ENCODE measurements at places on chromosomes 7 and 10. TPM values are rescaled to one million over a fixed set of nuclear protein-coding genes. Genes with fewer than 3 reads are reported as not detected.
A peak's percentile ranks its signal among the peaks of the same experiment; 100 is the strongest.

CHCHD3 gene
- 20.5 TPM for total RNA-seq

LRRC4 gene
- 2.8 TPM for total RNA-seq

RET gene
- total RNA-seq, result 1.1 TPM

COBL gene
- 38.3 TPM for total RNA-seq

ERV3-1 gene
- total RNA-seq, result 8.0 TPM

BZW2 gene
- 8.4 TPM for total RNA-seq

NACAD gene
- 0.05 TPM for total RNA-seq

EPC1 gene
- 9.6 TPM for total RNA-seq

PKD2L1 gene
- total RNA-seq, result 0.20 TPM

SMO gene
- total RNA-seq, result 22.1 TPM

FGL2 gene
- total RNA-seq, result 6.1 TPM

RARRES2 gene
- total RNA-seq, result 852 TPM

DNA sequence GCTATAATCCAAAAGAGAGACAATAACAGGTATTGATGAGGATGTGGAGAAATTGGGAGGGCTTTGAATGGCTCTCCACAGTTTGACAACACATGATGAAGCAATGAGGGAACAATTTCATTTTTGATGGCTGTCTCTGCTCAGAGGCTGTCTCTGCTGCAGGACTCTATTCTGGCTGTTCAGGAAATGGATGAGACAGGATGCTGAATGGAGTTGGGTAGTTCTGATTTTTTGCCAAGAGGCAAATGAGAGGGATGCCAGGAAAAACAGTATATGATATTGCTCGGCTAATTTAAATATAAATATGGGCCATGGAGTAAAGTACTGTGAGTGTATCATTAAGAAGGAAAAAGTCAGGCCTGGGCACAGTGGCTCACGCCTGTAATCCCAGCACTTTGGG lies 16.8 kb downstream of the APBB1IP start:
- no peak for DNase-seq

DNA sequence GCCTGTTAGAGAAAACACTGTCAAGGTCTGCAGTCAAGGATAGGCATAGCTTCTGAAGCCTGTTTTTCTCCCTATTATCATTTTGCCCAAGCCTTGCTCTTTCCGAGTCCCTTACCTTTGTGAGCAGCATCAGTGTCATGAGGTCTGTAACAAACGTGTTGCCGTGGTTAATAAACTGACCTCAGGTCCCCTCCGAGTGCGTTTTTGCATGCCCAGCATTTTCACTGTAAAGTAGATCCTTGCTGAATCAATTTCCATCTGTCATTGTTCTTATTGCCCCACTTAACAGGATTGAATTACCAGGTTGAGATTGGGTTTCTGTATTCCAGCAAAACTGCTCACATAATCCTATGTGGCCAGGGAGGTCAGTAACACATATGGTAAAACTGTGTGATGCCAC lies 110.3 kb downstream of the ZNF248 start:
- DNase-seq, result no peak

DNA sequence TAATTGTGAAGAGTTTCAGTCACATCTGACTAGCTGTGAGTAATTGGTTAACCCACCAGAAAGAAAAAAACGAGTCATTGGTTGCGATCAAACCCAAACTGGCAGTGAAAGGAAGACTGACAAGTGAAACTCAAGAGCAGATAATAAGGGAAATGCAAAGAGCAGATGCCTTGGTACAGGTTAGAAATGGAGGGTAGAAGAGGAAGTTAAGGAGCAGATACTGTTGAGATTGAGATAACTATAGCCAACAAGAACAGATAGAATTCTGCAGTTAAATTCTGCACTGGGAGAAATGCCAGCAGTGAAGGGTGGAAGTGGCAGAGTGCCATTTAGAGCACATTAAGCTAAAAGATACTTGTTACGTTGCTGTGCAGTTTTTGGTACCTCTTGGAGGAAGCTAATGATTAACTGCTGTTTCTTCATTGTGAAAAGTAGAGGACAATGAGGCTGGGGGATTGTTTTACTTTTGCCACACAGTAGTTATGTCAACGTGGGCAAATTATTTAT lies 65.8 kb downstream of the CDK13 start:
- peak; percentile 75 for DNase-seq

GRCh38 chr10:78560341-78560688 lies 508.5 kb upstream of the ZMIZ1 start:
- no peak for DNase-seq

- DNase-seq, result no peak
These were observed 637.7 kb downstream of the PARD3 start for GRCh38 chr10:34177445-34177844.

DNA sequence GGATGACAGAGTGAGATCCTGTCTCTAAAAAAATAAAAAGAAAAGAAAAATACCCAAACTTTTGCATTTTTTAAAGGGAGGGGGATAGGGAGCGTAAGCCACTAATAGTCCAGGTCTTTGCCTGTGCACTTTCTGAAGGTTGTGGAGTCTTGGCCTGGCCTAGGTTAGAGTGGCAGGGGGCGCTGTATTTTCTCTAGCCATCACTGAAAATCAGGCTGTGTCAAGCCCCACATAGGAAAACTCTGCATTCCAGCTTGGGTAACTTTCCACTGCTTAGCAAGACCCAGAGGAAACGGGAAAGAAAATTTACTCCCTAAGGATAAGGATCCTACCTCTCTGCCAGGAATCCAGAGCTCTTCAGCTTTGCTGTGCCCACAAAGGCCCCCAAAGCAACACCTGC lies 10.5 kb upstream of the PAX4 start:
- no peak for DNase-seq

GRCh38 chr10:113534423-113534822 lies 18.4 kb upstream of the HABP2 start:
- no peak for DNase-seq

DNA sequence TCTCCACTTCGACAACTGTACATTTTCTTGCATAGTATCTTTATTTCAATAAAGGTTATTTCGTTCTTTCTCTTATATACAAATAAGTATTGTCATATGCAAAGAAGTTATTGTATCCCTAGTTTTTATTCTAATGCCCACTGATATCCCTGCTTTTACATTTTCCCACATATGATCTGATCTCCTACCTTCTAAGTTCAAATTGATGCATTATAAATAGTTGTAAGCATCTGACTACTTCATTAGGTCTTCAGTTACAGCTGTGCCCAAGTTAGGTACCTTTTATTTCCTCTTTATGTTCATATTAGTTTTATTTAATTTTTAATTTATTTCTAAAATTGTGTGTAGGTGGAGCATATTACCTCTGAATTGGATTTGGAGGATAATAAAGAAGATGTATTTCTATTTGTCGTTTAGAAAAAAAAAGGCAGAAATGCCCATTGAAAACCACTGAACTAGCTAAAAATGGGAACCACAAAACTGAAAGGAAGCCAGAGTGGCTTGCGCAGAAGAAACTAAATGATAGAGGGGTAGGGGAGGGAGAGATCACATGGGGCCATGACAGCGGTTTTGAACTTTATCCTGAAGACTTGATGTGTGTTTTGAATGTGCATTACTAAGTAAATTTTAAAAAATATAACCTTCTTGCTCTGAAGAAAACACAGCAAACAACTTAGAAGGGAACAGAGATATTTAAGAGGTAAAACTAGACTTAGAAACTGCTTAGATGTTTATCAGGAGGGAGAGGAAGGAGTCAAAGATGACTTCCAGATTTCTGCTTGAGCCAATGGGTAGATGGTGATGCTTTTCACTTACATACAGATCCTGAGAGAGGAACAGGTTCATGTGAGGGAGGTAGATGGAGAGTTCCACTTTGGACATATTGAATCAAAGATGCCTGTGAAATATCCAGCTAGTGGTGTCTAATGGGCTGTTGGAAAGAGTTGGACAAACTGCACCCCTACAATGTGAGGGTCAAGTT lies 9.3 kb upstream of the ZC3HAV1L start:
- no peak for DNase-seq

GRCh38 chr10:58696736-58697135 lies 184.1 kb downstream of the BICC1 start:
- no peak for DNase-seq

DNA sequence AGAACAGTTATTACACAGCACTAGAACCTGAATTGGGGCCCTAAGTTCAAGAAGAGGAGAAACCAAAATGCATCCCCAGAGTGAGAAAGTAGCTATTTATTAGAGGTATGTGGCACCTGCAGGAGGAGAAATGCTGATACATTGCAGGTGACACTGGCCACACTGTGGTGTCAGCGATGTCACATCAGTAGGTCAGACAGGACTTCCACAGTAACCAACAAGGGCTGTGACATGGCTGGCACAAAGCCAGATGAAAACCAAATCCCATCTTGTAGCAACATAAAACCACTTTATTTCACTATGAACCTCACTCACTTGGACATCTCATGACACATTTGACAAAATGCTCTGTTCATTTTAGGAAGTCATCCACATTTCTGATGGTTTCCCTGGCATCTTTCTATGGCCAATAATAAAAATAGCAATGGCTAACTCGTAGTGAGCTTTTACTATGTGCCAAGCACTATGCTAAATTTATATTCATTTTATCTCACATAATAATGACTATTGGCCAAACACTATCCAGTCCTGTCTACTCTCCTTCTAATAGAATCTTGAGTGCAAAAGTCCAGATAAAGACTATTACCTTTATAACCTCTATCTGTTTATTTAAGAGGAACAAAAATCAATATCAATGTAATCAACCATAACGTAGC lies 154.2 kb downstream of the TSPAN12 start:
- no peak for DNase-seq

DNA sequence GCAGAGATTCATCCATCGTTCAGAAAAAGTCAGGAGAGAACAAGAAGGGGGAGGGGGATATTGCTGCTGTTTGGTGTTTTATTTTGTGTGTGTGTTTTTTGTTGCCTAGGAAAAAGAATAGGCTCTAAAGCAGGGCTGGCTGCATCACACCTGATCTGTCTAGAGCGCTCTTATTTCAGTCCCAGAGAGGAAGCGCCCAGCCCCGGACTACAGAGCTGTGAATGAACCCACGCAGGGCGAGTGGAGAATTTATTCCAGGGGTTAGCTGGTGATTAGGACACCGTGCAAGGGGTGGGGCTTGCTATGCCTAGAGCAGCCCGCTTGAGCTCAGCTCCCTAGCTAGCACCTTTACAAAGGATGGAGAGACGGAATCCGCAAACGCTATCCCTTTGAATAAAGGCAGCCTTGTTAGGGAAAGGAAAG lies 621 bp upstream of the FAM13C start:
- peak; percentile 75 for DNase-seq

- DNase-seq, result no peak
These were observed 8.5 kb upstream of the GLCCI1 start for GRCh38 chr7:7959979-7960670.

GRCh38 chr10:71213761-71214440 lies 1.5 kb downstream of the UNC5B start:
- peak; percentile 44 for DNase-seq

- DNase-seq, result no peak
These were observed 48.3 kb downstream of the ANKIB1 start for GRCh38 chr7:92293896-92294590.

DNA sequence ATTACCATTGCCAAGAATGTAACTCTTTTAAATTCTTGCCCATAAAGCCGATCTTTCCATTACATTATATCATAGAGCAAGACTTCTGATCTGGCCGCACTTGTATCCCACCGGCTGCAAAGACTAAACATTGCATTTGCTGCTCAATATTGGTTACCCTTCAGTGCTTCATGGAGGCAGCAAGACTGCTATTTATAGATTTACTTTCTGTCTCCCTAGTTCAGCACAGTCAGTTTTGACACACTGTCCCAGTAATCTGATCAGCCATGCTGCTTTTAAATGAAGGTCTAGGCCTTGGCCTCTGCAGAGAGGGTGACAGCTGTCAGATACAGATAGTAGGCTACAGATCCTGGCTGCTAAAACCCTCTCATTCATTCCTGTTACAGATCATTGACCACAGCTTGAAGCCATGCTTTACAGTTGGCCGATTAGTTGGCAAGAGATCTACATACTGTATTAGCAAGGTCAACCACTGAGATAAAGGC lies 562.6 kb upstream of the GALNT17 start:
- no peak for DNase-seq

GRCh38 chr10:88763441-88763840 lies 3.6 kb downstream of the LIPN start:
- no peak for DNase-seq

DNA sequence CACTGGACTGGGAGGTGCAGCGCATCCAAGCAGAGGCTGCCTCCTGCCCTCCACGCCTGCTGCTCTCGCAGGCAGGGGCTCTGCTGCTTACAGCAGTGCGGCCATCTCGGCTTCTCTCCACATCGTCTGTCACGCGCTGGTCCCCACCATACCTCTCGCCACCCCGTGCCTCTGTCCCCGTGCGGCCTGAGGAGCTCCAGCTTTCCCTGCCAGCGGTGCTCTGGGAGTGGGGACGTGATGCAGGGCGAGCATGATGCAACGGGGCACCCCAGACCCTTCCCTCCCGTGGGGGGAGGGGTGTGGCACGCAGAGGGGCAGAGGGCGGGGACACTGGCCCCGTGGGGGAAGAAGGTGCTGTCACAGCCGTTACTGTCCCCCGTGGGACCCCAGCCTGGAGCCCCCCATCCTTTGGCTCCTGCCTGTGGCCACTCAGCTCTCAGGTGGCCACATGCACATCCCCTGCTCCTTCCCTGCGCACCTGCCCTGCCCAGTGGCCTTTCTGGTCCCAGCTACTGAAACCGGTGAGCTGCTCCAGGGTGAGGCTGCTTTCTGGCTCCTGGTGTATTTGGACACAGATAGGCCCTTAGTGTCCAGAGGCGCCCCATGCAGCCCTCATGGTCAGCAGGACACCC lies 9.0 kb downstream of the GET4 start:
- no peak for DNase-seq

GRCh38 chr10:4533621-4534020 lies 292.4 kb upstream of the AKR1E2 start:
- DNase-seq, result no peak

GRCh38 chr7:80053124-80053523 lies 81.5 kb upstream of the GNAI1 start:
- no peak for DNase-seq

DNA sequence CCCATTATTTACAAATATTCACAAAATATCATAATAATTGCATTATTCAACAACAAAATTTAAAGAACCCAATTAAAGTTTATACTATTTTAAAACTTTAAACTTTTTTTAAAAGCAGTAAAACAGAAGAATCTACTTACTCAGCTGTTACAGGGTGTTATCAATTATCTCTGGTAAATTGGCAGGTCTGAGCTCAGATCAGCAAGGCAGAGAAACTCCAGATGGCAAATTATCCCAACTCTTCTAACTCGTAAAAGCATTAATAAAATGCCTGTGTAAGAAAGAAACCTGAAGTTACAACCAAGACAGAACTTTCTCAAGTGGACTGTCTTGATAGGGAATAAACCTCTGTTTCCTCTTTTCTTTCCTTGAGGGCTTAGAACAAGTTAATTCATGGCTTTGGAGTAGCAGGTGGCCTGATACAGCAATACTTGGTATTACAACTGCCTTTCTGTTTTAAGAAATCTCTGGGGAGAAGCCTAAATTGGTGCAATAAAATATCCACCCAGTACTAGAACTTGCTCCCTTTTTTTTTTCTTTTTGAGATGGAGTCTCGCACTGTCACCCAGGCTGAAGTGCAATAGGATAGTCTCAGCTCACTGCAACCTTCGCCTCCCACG lies 275.3 kb upstream of the MKLN1 start:
- no peak for DNase-seq

GRCh38 chr10:119997429-119997828 lies 104.9 kb downstream of the SEC23IP start:
- DNase-seq, result no peak

GRCh38 chr10:4067931-4068561 lies 283.0 kb upstream of the KLF6 start:
- no peak for DNase-seq

- DNase-seq, result no peak
These were observed 461.9 kb upstream of the KLF6 start for GRCh38 chr10:4246881-4247358.

Measured in left lobe of liver (tissue), 2 donors.